Naive thymus-derived CD4-positive, alpha-beta T cell (primary cell): ENCODE measurements at places on chromosomes 13 and 19.

GRCh38 chr19:6229951-6230712, 49.6 kb downstream of the MLLT1 start:
- no peak for DNase-seq

GRCh38 chr13:91375116-91375729, 23.2 kb upstream of the GPC5 start:
- DNase-seq = no peak

DNA sequence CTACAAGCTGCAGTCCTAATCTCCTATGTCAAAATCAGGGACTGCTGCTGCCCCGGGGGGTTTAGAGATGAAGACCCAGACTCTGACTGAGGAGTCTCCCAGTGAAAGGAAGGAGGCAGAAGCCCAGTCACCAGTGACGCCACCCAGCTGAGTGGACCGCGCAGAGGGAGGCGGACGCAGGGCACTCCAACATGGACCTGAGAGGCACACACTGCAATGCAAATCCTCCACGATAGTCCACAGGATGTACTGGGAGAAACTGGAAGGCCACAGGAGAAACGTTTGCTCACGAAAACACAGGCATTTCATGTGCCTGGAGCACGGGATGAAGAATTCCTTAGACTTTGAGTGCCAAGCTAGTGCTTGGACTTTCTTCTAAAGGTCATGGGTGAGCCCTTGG, 58.3 kb downstream of the IRS2 start:
- no peak for DNase-seq

DNA sequence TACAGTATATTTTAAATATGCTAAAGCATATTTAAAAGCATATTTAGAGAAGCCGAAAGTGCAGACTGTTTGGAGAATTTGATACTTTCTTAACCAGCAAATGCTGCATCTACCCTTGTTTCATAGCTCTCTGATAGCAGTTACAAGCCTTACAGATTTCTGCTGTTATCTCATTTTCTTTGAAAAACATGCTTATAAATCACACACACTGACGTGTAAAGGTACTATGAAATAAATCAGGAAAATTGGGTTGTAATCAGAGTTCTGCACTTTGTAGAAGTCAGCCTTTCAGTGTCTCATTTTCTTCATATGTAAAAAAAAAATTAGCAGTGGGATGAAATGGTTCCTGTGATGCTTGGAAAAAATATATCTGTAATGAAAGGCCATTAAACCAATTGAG, 1432.4 kb upstream of the ATXN8OS start:
- DNase-seq = no peak

DNA sequence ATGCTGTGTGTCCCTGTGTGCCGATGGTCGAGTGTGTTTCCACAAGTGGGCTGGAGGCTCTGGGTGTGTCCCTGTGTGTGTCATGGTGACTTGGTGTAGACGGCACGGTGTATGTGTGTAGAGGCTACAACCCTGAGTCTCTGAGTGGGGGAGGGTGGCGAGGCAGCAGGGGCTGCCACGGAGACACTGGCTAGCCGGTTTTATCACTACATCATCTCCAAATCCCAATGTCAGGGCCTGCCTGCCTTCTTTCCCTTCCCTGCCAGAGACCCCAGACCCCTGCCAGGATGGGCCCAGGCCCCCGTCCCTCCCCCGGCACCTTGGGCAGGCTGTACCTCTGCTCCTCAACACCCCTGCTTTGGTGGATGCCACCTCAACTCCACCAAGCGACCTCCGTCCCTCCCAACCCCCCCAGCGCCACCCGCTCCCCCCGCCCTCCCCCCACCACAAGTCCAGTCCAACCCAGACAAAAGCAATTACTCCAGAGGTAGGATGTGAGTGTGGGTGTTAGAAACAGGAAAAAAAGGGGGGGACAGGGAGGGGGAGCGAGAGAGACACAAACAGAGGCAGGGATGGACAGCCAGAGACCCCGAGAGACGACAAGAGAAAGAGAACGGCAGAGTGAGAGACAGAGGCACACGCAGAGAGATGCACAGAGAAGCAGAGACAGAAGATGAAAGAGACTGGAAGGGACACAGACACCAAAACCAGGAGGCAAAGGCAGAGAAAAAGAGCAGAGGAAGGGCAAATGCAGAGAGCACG, 21.6 kb upstream of the POU2F2 start:
- no peak for DNase-seq

DNA sequence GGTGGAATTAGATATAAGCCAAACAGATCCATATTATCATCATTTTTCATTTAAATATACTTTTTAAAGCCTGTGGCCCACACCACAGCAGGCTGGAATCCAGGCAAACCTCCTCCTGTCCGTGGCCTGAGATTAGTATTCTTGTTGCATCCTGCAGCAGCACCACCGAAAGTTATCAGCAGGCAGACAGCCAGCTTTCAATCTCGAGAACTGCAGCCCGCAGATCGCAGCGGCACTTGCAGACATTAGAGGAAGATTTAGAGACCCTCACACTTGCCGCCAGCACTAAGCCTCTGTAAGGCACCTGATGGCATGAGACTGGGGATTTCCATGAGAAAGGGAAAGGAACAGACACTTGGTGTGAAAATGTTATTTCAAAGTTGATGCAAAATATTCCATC, 7.4 kb downstream of the DHRS12 start:
- DNase-seq = no peak

DNA sequence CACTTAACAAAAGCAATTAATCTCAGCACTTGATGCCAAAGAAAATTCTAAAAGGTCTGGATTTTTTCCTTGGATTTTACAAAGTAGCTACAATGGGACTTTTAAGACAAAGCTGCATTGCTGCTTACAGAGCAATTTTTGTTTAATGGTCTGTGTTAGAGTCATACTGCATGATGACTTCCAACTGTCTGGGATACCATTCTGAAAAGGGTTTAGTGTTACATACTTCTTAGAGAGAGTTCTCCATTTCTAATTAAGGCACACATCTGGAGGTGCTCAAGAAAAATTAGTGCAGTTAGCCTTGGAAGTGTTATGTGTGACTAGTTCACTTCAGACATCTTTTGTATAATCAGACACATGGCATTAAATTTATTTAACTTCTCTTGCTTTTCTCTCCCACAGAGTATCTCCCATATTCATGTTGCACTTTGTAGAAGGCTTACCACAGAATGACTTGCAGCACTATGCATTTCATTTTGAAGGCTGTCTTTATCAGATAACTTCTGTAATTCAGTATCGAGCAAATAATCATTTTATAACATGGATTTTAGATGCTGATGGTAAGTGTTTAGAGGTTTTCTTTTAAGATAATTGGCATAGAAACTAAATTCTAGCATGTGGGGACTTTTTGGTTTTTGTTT, 35.1 kb downstream of the USPL1 start:
- DNase-seq = no peak

- DNase-seq = no peak
Measured at GRCh38 chr13:21025539-21025938, 35.8 kb downstream of the LATS2 start.

DNA sequence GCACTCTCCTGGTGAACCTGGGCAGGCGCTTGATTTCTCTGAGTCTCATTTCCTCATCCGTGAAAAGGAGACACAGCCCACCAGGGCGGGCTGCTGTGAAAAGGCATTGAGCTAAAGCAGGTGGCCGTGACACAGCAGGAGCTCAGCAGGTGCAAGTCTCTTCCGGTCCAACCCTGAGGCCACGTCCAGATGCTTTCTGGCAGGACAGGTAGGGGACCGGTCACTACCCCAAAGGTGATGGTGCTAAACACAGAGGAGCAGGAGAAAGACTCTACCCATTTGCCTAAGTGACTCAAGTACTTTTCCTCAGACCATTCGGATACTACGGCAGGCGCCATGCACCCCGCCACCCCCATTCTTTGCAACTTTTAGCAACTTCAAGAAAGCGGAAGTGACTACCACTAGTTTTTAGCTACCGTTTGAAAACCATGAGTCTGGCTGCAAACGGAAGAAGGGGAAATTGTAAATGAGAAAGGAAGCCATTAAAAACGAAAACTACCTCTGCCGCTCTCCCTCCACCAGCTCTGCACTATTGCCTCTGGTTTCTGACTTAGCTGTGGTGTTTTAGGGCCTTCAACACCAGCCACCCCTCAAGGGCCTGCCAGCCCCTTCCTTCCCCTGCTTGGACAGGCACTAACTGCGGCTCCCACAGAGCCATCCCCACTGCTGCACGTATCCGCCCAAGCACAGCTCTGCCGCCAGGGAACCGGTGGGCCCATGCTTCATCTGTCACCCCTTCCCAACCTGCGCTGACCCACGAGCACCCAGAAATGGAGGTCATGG, 4.8 kb downstream of the PPP6R1 start:
- DNase-seq = no peak

- no peak for DNase-seq
Measured at GRCh38 chr19:6806488-6806887, 34.0 kb downstream of the VAV1 start.

GRCh38 chr13:92179223-92179622, 780.8 kb downstream of the GPC5 start:
- DNase-seq = no peak
